ENCODE measurements at places on chromosomes 6 and 20.

DNA sequence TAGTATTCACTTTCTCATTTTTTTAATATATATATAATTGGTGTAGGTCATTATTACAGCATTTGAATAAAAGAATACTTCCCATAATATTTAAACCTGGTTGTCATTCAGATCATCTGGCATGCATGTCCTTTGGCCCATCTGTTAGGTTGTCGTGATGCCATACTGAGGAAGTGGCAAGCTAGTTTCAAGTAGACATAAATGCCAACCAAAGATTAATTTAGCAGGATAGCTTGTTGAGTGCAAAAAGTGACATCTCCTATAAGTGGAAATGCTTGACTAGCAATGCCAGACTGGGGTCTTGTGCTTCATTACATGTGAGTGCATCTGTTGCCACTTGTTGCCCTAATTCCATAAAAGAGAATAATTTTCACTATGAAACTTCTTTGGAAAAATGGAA lies 1044.7 kb downstream of the GRIK2 start:
- no peak for DNase-seq

DNA sequence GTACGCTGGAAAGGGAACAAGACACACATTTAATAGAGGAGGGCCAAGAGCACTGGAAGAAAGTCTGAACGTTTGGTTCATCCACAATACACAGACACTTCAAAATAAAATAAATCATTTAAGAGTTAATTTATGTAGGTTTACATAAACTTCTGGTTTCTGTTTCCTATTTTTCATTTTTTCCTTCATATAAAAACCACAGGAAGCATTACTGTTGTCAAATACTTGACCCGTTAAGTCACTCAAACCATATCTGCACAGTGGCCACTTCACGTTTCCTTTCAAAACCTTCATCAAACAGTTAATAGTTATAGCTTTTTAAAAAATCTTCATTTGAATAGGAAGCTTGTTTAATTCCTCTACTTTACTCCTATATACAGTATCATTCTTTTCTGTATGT lies 257.6 kb upstream of the THEMIS start:
- DNase-seq: no peak

- DNase-seq: peak; percentile 13
These were observed 260.0 kb downstream of the TMEM242 start for GRCh38 chr6:157063176-157063905.

DNA sequence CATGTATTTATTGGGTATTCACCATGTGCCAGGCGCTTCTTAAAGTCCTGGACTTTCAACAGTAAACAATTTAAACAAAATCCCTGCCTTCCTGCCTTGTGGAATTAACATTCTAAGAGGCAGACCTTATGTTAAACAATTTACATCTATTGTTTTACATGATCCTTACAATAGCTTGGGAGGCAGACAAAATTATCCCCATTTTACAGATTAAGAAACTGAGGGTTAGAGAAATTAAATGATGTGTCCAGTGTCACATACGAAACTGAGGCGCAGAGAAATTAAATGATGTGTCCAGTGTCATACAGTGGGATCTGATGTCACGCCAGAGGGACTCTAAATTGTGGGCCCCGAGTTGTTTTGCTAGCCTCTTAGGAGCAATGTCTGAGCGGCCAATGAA lies 105.5 kb downstream of the TIAM2 start:
- no peak for DNase-seq

DNA sequence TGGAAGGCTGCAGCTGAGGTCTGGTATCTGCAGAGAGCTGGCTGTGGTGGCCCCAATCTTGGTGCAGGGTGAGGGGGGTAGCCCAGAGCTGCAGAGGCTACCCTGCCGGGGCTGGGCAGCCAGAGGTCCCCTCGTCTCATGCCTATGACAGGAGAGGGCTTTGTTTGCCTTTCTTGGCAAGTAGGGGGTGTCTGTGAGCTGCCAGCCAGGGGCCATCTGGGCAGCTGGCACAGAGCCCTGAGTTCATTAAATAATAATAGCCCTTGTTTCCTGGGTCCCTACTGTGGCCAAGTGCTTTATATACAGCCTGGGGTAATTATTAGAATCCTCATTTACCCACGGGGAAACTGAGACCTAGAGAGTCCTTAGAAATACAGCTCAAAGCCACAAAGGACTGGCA lies 66.6 kb downstream of the EZR start:
- no peak for DNase-seq

GRCh38 chr6:139164001-139164400 lies 29.1 kb downstream of the HECA start:
- no peak for DNase-seq

DNA sequence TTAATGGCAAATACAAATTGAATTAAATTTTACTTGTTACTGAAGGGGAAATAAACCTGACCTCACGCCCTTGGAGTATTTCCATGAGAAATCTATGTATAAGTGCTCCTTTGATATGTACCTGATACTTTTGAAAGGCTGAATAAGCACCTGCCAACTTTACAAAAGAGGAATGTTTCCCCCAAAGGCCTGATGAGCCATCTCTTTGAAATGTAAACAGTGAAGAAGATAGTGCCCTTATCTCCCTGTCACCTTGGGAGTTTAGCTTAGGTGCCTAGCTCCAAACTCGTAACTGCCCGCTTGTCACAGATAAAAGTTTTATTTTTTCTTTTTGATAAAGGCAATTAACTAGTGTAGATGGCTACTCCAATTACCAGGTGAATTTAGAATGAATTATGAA lies 1.1 kb upstream of the ZNF343 start:
- DNase-seq: no peak

DNA sequence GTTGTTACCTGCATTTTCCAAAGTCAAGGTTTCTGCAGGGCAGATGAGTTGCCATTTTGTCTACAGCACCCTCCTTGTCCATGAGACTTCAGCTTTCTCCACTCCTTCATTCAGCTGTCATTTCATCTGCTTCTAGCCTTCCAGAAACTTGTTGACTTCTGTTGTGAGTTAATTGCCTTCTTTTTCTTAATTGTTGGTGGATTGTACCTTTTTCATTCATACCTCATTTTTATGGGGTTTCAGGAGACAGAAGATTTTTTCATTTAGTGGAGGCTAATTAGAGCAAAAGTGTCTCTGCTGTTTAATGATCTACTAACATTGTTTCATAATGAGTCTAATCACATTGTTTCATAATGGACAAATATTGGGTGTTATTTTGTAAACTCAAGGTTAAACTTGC lies 7.5 kb upstream of the SUMO4 start:
- DNase-seq: no peak

GRCh38 chr20:20198011-20198410 lies 145.7 kb downstream of the CFAP61 start:
- DNase-seq: no peak

GRCh38 chr6:163019926-163020325 lies 292.2 kb downstream of the PACRG start:
- no peak for DNase-seq

- DNase-seq: no peak
These were observed 66.3 kb downstream of the SLX4IP start for GRCh38 chr20:10501402-10501801.

- no peak for DNase-seq
These were observed 28.8 kb upstream of the ANGPT4 start for GRCh38 chr20:944774-945410.

DNA sequence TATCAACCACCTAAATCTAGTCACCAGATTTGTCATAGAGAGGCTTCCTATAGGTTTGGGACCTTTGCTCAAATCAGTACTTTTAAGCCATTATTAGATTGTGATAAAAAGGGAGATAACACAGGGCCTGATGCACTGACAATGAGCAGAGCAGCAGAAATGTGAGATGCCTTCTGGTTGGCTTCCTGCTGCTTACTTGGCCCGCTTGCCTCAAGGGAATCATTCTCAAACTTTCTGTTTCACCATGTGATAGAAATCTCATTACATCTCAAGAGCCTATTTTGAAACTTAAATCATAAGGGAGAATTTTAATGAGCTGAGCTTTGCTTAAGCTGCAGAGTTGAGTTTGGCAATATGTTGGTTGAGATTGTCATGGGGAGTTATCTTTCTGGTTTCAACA lies 606.0 kb downstream of the DHX35 start:
- DNase-seq: no peak

DNA sequence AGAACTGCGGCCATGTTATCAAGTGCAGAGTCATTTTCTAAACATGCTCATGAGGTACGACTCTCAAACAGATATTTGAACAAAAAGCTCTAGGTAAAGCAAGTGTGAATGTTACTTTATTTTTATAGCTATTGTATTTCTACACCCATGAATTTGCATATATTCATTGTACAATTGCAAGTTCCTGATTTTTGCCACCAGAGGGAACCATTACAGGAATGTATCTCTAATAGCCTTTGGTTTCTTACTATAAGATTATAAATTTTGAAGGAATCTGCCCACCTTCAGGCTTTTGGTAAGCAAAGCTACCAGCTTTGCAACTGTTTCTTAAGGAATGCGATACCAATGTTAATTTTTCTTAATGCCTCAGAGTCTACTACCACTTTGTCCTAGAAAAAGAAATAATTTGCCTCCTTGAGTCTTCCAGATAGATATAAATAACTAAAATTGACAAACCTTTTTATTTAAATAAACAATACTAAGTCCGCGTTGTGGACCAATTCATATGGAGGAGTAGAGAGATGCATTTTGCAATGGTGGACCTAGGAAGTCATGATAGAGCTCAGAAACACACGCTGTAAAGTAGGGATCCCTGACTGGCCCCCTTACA lies 125.4 kb upstream of the SAMD5 start:
- DNase-seq: peak; percentile 35

- no peak for DNase-seq
These were observed 20.8 kb downstream of the RALGAPA2 start for GRCh38 chr20:20691477-20692235.

DNA sequence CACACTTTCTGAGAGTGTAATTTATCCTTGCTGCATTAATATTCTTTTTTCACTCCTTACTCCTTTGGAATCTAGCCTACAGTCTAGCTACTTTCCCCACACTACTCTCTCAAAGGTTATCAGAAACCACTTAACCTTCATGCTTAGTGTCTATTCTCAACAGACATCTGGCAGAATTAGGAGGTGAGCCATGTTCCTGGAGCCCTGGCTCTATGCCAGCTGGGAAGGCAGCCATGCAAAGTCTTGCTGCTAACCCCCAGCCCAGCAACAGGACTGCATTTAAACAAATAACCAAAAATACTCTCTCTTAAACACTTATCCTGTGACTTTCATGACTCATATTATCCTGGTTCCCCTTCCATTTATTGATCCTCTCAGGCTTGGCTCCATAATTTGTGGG lies 260.2 kb downstream of the BCKDHB start:
- DNase-seq: peak; percentile 3

- DNase-seq: peak; percentile 91
These were observed at the start of gene NECAB3 for GRCh38 chr20:33674294-33675135. TSS of gene NECAB3 (minus strand) at chr20:33674428. CDS start at chr20:33674352, 76 bp downstream.

DNA sequence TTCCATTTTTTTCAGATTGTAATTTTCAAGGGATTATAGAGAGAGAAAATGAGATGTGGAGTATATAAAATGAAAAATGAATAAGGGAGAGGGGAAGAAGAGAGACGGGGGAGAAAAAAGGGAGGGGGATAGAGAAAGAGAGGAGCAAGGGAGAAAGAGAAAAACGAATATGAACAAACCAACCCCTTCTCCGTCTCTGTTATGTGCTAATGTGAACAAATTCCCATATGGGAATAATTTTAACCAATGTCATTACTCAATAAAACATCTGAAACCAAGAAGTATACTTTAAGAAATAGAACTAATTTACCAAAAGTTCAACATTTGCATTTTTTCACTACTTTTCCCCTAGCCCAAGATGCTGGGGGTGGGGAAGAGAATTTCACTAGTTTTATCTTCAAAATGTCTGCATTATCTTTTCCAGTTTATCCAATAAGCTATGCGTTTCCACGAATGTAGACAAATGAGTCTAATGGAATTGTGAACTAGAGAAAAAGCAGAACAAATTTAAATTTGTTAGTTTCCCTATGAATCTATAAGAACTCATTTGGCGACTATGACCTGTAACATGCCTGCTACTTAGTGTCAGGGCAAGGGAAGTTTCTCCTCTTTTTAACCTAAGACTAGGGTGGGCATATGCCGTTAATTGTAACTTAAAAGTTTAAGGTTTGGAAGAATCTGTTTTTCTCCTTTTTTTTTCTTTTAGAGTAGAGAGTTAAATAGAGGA lies 286.3 kb downstream of the BTBD9 start:
- no peak for DNase-seq

GRCh38 chr20:38002422-38002821 lies 30.8 kb downstream of the TTI1 start:
- no peak for DNase-seq

DNA sequence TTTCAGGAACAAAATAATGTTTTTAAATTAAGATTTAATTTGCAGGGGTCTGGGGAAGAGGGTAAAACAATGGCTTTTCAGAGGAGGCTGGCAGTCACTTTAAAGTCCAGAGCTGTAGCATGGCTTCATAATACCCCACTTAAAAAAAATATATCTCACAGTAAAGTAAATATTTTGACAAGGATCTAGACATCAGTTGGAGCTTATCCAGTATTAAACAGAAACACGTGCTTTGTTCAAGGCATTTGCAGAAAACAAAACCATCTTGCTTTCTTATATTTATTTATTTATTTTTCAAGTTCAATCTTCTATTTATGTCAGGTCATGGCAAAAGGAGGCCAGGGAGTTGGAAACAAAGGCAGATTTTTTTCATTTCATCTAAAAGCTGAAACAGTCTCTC lies 53.3 kb upstream of the PRL start:
- no peak for DNase-seq

GRCh38 chr6:27040244-27041042 lies 207.1 kb upstream of the PRSS16 start:
- no peak for DNase-seq

- no peak for DNase-seq
These were observed 128.4 kb upstream of the JAG1 start for GRCh38 chr20:10802236-10802635.

DNA sequence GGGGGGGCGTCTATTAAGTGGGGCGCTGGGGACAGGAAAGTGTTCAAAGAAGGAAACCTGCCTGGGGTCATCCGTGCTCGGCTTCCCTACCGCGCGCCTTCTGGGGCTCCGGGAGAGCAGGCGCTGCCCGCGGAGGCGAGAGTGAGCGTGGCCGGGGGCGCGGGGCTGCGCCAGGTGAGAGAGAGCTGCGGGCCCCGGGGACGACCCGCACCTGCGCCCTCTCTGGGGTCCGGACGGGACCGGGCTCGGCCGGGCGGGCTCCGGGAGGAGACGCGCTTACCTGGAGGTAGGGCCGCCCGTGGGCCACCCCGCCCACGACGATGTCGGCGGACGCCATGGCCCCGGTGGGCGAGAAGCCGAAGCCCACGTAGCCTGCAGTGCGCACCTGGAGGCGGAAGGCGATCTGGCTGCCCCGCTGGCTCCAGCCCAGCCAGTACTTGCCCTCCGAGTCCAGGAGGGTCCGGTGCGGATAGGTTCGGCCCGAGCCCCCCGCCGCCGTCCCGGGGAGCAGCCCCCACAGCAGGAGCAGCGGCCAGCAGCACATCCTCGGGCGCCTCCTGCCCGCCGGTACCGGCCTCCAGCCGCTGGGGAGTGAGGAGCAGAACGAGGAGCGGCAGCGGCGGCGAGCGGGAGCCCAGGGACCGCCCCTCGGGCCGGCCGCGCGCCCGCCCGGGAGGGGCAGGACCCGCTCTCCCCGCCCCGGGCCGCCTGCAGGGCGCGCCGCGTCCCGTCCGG lies at the start of gene MOXD1:
Gene MOXD1, minus strand, starts transcription at position 593 of the 735 bp plus-strand sequence. Its CDS starts 49 bp downstream, at position 544.
- peak; percentile 39 for DNase-seq

- peak; percentile 79 for DNase-seq
These were observed at the start of gene GNMT for GRCh38 chr6:42960243-42961019. TSS of gene GNMT (plus strand) at chr6:42960754. CDS start at chr6:42960768, 14 bp downstream.

GRCh38 chr6:20440296-20440695 lies 38.6 kb downstream of the E2F3 start:
- no peak for DNase-seq
